ENCODE measurements at places on chromosomes 1 and 21.

- DNase-seq: no peak
These were observed 117.2 kb downstream of the DYRK1A start for GRCh38 chr21:37483776-37484175.

DNA sequence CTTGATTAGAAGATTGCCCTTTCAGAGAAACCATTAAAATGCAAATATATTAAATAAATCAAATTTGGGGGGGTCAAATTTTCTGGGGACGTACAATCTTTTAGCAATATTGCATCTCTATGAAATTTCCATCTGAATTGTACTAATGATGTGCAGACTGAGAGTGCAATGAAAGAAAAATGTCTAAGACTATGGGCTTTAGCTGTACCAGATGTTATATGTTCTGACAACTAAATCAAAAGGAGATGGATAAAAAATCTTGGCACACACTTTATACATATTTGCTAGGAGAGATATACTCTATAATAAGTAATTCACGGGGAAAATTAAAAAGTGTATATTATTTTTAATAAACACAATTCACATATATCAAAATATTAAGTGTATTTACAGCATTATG is 13.0 kb upstream of the PLPPR5 start:
- no peak for DNase-seq

- no peak for DNase-seq
These were observed 748 bp upstream of the FAM78B start for GRCh38 chr1:166167572-166167925.

GRCh38 chr1:239858057-239858456 is 233.6 kb upstream of the FMN2 start:
- no peak for DNase-seq

DNA sequence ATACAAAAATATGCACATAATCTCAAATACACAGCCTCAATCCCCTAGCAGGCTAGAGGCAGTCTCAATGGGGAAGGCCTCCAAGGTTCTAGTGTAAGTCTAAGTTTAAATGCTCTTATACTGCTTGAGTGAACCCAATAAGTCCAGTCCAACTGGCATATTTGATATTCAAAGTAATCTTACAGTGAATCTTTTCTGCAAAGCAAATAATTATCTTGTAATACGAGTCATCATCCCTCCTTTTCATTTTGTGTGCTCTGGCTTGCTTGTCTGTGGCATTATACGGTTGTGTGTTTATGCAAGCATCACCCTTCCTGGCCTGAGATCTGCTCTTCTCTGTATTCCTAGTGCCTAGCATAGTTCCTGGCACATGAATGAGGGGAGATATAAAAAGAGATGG is 166.9 kb upstream of the HMGB4 start:
- no peak for DNase-seq

- DNase-seq: no peak
These were observed 145.2 kb downstream of the TNR start for GRCh38 chr1:175597969-175598765.

DNA sequence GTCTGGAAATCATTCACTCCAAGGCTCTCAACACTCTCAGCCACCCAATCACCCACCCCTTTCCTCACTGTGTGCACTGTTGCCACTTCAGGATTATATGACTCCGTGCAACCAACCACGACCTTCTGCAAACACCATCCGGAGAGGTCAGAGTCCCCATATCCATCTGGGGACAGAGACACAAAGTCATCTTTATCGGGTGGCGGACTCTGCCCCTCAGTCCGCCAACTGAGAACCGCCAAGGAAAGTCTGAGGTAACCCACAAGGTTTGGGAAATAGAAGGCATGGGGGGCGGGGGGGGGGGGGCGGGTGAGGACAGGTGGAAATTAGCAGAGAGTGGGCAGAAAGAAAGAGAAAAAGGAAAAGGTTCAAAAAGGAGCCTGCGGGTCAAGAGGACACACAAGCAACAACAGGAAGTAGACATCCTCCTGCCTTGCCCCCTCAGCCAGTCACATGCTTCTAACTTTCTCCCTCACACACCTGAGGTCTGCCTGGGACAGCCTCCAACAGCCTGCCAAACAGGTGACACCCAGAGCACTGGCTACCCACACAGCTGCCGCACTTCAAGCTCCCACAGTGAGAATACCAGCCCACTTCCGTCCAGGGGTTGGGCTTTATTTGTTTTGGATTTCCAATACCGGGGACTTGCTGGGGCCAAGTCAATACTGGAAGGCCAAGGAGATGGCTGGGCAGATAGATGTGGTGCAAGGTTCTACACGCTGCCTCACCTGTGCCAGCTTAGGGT is 58.1 kb downstream of the SSBP3 start:
- DNase-seq: peak; percentile 60

GRCh38 chr1:245026247-245026646 is 128.5 kb upstream of the KIF26B start:
- no peak for DNase-seq

DNA sequence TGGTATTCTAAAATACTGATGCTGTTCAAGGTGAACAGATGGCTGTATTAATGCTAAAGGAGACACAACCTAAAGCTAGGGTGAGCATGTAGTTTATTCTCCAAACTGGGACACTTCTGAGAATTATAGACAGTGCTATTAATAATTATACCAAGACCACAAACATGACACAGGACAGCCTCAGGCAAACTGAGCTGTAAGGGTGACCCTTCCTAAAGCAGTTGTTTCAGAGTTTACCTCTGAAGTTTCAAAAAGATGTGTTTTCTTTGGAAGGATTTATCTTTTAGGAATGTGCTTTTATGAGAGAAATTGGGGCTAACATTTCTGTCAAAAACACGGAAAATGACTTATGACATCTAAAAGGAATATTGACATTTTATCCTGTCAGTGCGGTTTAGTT is 68.8 kb downstream of the RPS6KC1 start:
- DNase-seq: no peak

- DNase-seq: no peak
These were observed 115.9 kb downstream of the RHOU start for GRCh38 chr1:228851193-228851592.

GRCh38 chr1:29669912-29670311 is 433.6 kb downstream of the PTPRU start:
- DNase-seq: no peak

All from NCI-H345 (cell line).